ENCODE measurements at places on chromosomes 6 and 20.

DNA sequence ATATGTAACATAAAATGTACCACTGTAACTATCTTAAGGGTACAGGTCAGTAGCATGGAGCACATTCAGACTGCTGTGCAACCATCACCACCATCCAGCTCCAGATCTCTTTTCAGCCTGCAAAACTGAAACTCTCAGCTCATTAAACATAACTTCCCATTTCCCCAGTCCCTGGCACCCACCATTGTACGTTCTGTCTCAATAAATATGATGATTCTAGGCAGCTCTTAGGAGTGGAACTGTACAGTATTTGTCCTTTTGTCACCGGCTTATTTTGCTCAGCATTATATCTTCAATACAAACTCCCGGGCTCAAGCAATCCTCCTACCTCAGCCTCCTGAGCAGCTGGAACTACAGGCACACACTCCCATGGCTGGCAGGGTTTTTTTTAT, 1.5 kb downstream of the ZC3H12D start:
- no peak for DNase-seq

DNA sequence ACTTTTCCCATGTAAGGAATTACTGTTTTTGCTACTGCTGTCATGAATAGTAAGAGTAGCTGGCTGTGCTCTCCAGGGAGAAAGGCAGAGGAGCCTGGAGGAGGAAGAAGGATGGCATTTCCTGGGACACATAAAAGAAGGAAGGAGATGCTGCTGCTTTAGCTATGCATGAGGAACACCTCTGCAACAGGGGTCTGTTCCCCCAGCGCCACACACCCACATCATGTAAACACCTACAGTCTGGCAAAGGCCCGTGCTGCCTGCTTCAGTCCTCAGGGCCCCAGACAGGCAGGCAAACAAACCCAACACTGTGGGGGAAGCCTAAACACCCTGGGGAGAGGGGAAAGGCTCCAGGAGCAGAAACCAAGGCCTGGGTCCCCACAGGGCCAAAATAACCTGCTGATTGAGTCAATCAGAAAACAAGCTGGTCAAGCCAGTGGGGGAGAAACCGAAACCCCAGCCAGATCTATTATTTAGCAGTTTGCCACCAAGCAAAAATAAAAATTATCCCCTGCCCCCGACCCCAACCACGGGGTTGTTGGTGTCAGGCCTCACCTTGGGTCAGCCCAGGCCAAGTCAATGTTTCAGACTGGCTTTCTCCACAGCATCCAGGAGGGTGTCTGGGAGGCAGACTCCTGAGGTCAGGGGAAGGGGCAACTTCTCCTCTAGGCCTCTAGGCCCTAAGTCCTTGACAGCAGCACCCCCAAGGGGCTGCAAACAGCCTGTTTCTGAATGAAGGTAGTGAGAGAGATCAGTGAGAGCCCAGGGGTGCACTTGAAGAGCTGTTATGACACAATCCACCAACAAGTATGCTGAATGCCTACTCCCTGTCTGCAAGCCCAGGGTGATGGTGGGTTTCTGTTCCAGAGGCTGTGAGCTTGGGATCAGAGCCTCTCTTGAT, 34.6 kb upstream of the SCUBE3 start:
- no peak for DNase-seq

DNA sequence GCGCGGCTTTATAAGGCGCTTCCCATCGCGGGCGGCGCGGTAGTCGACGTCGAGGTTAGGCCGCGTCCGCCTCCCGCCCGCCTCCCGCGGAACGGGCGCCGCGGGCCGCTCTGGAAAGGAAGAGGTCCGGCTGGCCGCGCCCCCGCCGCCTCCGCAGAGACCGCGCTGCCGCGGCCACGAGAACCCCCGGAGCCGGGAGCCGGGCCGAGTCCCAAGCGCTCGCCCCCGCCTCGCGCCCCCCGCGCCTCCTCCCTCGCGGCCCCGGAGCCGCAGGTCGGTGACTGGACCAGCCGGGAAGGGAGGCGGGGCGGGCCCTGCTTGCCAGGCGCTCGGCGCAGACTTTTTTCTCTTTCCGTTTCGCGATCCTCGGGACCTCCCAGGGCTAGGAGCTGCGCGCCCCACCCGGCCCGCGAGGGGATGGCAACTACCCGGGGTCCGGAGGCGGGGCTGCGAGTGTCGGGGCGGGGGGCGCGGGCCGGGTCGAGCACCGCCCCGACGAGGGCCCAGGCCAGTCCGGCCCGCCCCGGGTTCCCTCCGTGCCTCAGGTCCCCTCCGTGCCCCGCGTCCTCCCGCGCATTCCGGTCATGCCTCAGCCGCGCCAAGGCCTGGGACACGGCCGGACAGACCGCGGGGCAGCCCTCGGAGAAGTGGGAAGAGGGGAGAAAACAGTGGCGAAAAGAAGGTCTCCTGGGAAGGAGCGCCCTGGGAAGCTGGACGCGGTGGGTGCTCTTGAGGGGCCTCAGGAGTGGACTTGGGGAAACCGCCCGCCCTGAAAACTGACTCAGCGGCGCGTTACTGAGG, 417 bp upstream of the PXDC1 start:
- DNase-seq: peak; percentile 67

GRCh38 chr6:166420351-166420750, 37.6 kb upstream of the MPC1 start:
- no peak for DNase-seq

DNA sequence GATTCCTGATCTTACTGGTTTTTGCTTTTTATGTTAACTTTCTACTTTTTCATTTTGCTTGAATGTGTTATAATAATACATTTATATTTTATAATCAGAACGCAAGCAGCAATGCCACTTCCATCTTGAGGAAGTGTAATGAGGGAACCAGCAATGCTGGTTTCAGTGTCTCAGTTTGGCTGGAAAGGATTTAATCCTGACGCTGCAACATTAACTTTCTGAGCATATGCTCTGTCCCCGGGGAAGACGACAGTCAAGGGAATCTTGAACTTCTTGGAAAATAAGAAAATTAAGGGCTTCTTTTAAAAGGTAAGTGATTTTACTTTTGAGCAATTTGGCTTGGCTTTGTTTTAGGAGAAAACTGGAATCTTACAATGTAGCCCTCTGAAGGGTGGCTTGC, 205.5 kb upstream of the AGPAT4 start:
- DNase-seq: no peak

DNA sequence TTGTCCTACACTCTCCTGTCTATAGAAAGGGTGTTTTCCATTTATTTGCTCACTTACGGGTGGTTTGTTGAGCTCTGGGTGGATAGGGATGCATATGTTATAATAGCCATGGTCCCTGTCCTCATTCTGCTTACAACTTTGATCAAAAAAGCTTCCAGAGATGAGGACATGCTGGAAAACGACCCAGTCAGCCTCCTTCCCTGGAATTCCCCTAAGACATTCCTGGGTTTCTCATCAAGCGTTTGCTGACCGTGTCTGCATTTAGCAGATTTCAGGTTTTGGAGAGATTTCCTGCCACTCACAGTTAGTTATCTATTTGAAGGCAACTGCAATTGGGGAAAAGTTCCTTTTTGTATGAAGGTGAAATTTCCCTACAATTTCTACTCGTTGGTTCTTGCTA, 152.8 kb upstream of the AFDN start:
- no peak for DNase-seq

- DNase-seq: peak; percentile 72
Observed at GRCh38 chr20:37651932-37652331, 41.9 kb upstream of the CTNNBL1 start.

All from retina (tissue), 1 donor.